ENCODE measurements at places on chromosomes 2 and 18.

GRCh38 chr2:217943446-217944321 lies 59.1 kb downstream of the TNS1 start:
- peak; percentile 50 for DNase-seq

- no peak for DNase-seq
Observed at GRCh38 chr2:128421286-128421685, 102.6 kb upstream of the HS6ST1 start.

GRCh38 chr2:164065038-164065437 lies 329.2 kb upstream of the FIGN start:
- DNase-seq, result no peak

- DNase-seq, result no peak
Observed at GRCh38 chr2:120237491-120237902, 14.3 kb upstream of the TMEM185B start.

- no peak for DNase-seq
Observed at GRCh38 chr2:96895746-96896651, 26.1 kb upstream of the SEMA4C start.

DNA sequence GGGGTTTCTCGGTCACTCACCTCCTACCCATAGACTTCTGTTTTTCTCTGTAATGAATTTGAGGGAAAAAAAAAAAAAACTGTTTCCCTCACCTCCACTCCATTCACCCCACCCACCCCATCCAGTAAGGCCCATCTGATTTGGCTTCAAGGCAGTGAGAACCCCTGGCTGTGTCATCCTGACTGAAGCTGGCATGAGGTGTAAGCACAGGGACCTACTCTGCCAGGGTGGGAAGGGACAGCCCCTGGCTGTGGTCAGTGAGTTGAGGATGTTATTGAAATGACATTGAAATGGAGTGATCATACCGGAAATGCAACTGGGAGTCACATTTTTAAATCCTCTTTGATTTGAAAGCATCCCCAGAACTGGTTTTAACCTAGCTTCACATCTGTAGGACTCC lies 19.1 kb upstream of the BCL2L11 start:
- no peak for DNase-seq

- DNase-seq, result no peak
Observed at GRCh38 chr2:176502619-176503018, 233.4 kb downstream of the MTX2 start.

DNA sequence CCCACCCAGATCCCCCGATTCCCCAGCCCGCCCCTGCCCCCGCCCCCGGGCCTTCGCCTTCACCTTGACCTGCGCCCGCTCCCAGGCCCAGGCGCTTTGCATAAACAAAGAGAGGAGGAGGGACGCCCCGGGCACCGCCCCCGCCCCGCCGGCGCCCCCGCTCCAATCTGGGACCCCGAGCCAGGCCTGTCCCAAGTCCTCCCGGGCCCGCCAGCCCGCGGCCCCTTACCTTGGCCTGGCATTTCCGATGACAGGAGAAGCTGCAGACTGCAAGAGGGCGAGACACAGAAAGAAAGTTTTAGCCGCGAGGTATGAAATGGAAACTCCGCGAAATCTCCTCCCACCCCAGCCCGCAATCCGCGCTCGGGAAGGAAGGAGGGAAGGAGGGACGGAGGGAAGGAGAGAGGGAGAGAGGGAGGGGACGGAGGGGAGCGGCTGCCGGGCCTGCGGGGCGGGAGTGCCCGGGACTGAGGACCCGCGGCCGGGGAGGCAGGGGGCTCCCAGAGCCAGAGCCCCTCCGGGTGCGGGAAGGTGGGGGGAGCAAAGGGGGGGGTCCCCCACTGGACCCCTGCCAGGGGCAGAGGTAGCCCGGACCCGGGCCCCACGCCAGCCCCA lies 24.2 kb downstream of the TNS1 start:
- DNase-seq, result no peak

GRCh38 chr18:8142131-8142711 lies 467.0 kb upstream of the RAB12 start:
- no peak for DNase-seq

DNA sequence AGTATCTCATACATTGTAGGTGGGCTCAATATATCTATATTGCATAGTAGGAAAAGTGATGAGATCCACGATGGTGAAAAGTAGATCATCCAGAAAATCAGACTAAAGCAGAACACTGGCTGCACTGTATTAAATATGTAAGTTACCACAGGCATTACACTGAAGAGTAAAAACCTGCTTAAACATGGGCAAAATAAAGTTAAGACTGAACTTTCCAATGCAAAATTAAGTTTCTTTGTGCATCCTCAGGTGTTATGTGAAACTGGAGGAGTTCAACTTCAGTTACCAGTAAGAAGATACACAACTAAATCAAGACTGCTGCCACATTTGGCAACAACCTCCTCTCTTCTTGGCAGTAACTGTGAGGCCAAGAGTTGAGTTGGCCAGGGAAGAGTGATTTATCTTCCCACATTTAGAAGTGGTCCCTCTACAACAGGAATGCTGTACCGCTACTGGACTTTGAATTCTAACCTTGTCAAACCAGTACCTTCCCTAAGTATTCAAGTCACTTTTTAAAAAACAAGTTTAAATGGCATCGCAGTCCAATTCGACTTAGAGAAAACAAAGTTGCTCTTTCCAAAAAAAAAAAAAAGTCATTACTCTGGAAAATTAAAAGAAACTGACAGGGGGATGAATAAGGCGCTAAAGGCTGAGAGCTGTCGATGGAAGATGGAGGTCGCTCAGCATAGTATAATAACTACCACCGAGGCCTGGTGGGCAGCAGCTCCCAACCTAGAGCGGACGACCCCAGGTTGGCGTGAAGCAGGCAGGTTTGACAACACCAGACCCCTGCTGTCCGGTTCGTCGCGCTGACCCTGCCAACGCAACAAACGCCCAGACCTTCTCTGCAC lies 1.1 kb downstream of the MAP4K3 start:
- DNase-seq, result no peak

DNA sequence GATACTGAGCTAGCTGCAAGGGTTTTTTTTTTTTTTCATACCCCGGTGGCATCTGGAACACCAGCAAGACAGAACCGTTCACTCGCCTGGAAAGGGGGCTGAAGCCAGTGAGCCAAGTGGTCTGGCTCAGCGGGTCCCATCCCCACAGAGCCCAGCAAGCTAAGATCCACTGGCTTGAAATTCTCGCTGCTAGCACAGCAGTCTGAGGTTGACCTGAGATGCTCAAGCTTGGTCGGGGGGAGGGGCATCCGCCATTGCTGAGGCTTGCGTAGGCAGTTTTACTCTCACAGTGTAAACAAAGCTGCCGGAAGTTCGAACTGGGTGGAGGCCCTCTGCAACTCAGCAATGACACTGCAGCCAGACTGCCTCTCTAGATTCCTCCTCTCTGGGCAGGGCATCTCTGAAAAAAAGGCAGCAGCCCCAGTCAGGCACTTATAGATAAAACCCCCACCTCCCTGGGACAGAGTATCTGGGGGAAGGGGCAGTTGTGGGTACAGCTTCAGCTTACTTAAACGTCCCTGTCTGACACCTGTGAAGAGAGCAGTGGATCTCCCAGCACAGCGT lies 5.1 kb upstream of the MIB1 start:
- no peak for DNase-seq

GRCh38 chr2:121818546-121818945 lies 63.1 kb downstream of the TSN start:
- DNase-seq, result no peak

GRCh38 chr18:38497266-38497665 lies 931.7 kb upstream of the CELF4 start:
- no peak for DNase-seq

DNA sequence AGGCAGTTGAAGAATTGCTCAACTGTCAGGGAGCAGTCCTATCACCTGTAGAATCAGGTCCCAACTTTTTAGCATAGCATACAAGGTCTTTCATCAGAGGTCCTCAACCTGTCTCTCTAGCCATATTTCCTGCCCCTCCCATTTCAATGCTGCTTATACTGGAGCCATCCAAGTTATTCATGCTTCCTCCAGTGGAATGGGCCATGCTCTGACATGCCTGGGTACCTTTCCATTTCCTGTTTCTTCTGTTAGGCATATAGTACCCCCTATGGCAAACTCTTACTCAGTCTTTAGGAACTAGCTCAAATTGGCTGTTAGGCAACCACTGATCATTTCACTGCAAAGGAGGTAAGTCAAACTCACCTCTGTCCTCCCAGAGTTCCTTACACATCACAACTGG lies 51.0 kb upstream of the ABCA12 start:
- DNase-seq, result no peak

GRCh38 chr18:45166341-45166835 lies 448.9 kb upstream of the SLC14A2 start:
- DNase-seq, result no peak

GRCh38 chr2:122422384-122422991 lies 667.0 kb downstream of the TSN start:
- DNase-seq, result no peak

GRCh38 chr2:71620851-71621251 lies 167.5 kb downstream of the DYSF start:
- DNase-seq, result no peak

DNA sequence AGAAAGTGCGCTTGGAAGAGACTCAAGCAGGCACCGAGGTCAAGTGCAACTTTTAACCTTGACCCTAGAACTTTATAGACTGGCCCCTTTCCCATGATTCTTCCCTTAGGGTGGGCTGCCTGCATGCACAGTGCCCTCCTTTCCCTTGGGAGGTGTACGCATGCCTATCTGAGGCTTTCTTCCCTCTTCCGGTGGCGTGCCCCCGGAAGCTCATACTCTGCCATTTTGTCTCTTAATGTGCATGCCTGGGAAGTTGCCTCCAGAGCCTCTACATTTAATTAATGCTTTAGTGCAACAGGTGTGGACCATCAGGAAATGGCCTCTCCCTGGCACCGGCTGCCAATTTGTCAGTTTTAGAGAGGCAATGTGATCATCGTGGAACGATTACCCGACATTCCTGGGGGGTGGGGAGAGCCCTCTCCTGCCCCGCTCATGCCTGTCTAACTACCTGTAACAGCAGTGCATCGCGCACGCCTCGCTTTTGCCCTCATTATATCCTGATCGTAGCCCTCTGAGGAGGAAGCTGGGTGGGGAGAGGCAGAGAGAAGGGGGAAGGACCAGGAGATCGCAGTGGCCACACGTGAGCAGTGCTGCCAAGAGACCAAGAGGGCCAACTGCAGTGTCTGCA lies 194.8 kb downstream of the TFCP2L1 start:
- no peak for DNase-seq

GRCh38 chr18:841647-842370 lies 29.8 kb upstream of the YES1 start:
- DNase-seq, result no peak

DNA sequence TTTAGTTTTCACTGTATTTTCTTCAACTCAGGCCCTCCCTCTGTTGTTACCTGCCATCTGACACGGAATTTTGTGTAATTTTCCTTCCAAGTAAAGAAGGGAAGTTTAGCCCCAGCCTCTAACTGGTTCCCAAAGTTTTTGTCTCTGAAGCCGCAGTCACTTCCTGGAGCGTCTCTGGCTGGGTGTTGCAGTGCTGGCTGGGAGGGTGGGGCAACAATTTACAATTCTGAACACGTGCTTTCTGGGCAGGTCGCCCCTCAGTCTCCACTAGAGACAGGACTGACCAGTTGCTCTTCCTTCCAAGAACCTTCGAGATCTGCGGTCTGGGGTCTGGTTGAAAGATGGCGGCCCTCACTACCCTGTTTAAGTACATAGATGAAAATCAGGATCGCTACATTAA lies 3.5 kb downstream of the CNDP2 start:
- no peak for DNase-seq

- DNase-seq, result no peak
Observed at GRCh38 chr18:54766634-54767033, 61.6 kb upstream of the RAB27B start.

DNA sequence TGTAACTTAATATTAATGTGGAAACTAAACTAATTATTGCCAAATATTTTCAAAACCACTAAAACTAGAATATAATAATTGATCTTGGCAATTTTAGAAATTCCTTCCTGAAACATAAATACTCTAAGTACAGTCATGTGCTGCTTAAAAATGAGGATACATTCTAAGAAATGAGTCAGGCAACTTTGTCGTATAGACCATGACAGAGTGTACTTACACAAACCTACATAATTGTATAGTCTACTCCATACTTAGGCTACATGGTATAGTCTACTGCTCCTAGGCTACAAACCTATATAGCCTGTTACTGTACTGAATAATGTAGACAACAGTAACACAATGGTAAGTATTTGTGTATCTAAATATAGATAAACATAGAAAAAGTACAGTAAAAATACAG lies 27.6 kb downstream of the FEZ2 start:
- no peak for DNase-seq

GRCh38 chr2:177419274-177419673 lies 26.7 kb downstream of the AGPS start:
- DNase-seq, result no peak

GRCh38 chr18:55641486-55641885 lies 53.5 kb upstream of the TCF4 start:
- DNase-seq, result no peak

GRCh38 chr2:17035010-17035409 lies 369.4 kb upstream of the CYRIA start:
- no peak for DNase-seq

GRCh38 chr2:134660626-134661402 lies 58.0 kb downstream of the TMEM163 start:
- no peak for DNase-seq

DNA sequence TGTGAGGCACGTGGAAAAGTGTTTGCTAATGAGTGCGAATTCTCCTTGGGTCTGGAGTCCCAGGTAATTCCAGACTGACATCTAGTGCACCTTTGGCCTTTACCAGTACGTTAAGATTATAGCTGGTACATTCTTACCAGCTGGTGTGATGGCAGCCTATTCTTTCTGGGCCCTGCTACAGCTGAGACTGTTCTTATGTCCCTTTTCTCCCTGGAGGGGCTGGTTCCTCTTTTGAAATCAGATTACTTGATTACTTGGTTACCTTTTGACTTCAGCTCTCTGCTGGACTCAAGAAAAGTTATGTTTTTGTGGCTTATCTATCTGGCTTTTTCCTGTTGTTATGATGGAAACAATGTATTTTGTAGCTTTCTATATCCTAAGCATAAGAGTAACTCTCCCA lies 14.5 kb downstream of the CABYR start:
- no peak for DNase-seq

- DNase-seq, result no peak
Observed at GRCh38 chr2:53652131-53652530, 115.5 kb upstream of the CHAC2 start.

GRCh38 chr2:203543898-203544328 lies 8.8 kb upstream of the RAPH1 start:
- no peak for DNase-seq

- no peak for DNase-seq
Observed at GRCh38 chr2:46461709-46462171, 17.6 kb upstream of the TMEM247 start.

GRCh38 chr2:103789381-103790095 lies 1027.7 kb downstream of the TMEM182 start:
- peak; percentile 88 for DNase-seq

GRCh38 chr2:44547718-44548117 lies 186.0 kb downstream of the CAMKMT start:
- DNase-seq, result no peak

GRCh38 chr2:226118471-226119429 lies 680.9 kb downstream of the IRS1 start:
- DNase-seq, result no peak
